ENCODE measurements at places on chromosomes 3 and 15.

DNA sequence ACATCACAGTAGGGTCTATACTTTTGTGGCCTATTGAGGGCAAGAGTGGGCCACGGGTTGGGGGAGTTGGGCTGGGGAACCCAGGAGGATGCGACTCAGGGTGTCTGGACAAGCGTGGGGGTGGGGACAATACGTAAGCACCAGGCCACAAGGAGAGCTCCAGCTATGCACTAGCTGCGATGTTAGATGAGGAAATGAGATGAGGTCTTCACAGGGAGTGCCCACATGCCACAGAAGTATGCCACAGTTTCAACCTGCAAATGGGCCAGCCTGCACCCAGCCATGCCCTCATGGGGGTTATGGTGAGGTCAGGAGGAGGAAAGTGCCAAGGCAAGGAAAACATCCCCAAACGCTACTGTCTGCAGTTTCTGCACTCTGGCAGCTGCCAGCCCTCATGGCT lies 30.5 kb downstream of the CACNA2D2 start:
- DNase-seq = no peak
- H3K36me3 ChIP-seq = no peaks in the 10 kb centered on the region
- H3K4me1 ChIP-seq = no peaks in the 10 kb centered on the region
- no peak overlapping the region for H3K27ac ChIP-seq

- H3K4me3 ChIP-seq = no peak overlapping the region
- DNase-seq = no peak
- H3K27ac ChIP-seq = peak overlapping the region; percentile 8
- peaks cover 77% of the 10 kb centered on the region for H3K36me3 ChIP-seq
- H3K27me3 ChIP-seq = no peaks in the 10 kb centered on the region
- peaks cover 65% of the 10 kb centered on the region for H3K4me1 ChIP-seq
These were observed 12.0 kb downstream of the STARD5 start for GRCh38 chr15:81311752-81312464.

- no peaks in the 10 kb centered on the region for H3K4me1 ChIP-seq
- no peak overlapping the region for H3K4me3 ChIP-seq
- no peak for DNase-seq
- peaks cover 3% of the 10 kb centered on the region for H3K27me3 ChIP-seq
- no peaks in the 10 kb centered on the region for H3K36me3 ChIP-seq
These were observed 52.6 kb downstream of the MCF2L2 start for GRCh38 chr3:183375787-183376186.

DNA sequence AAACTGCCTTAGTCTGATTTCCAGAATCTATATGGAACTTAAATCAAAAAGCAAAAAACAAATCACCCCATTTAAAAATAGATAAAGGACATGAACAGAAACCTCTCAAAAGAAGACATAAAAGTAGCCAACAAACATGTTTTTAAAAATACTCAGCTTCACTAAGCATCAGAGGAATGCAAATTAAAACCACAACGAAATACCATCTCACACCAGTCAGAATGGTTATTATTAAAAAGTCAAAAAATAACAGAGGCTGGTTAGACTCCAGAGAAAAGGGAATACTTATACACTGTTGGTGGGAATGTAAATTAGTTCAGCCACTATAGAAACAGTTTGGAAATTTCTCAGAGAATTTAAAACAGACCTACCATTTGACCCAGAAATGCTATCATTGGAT lies 367.9 kb downstream of the ZIC4 start:
- DNase-seq = no peak
- no peak overlapping the region for H3K4me3 ChIP-seq
- H3K4me1 ChIP-seq = no peaks in the 10 kb centered on the region
- H3K27me3 ChIP-seq = no peaks in the 10 kb centered on the region
- H3K27ac ChIP-seq = no peak overlapping the region

DNA sequence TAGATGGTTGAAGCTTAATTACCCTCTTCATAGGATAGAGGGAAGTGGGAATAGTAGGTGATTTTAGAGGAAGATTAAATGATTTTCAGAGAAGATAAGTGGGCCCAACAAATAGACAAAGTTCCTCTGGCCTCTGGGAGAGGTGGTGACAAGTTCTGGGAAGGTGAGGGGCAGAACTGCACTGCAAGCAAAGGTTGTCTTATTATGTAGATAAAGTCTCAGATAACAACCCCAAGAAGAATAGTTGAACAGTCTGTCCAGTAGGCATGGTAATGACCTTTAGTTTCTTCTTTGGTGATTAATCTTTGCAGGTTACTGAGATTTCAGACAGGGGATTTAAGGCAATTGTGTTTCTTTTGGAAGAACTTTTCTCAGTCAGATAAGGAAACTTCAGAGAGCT lies 439.1 kb downstream of the ROBO2 start:
- no peaks in the 10 kb centered on the region for H3K36me3 ChIP-seq
- no peak overlapping the region for H3K27ac ChIP-seq
- no peak overlapping the region for H3K4me3 ChIP-seq
- no peaks in the 10 kb centered on the region for H3K4me1 ChIP-seq
- H3K27me3 ChIP-seq = no peaks in the 10 kb centered on the region

GRCh38 chr3:185943760-185944106 lies 5.9 kb upstream of the TRA2B start:
- DNase-seq = no peak
- peaks cover 20% of the 10 kb centered on the region for H3K4me1 ChIP-seq
- no peak overlapping the region for H3K4me3 ChIP-seq
- H3K27ac ChIP-seq = no peak overlapping the region
- peaks cover 4% of the 10 kb centered on the region for H3K36me3 ChIP-seq
- peaks cover 20% of the 10 kb centered on the region for H3K27me3 ChIP-seq

- H3K36me3 ChIP-seq = no peaks in the 10 kb centered on the region
- no peak overlapping the region for H3K4me3 ChIP-seq
- no peaks in the 10 kb centered on the region for H3K4me1 ChIP-seq
- no peak for DNase-seq
These were observed 181.8 kb downstream of the PDCD6IP start for GRCh38 chr3:33980252-33980651.

DNA sequence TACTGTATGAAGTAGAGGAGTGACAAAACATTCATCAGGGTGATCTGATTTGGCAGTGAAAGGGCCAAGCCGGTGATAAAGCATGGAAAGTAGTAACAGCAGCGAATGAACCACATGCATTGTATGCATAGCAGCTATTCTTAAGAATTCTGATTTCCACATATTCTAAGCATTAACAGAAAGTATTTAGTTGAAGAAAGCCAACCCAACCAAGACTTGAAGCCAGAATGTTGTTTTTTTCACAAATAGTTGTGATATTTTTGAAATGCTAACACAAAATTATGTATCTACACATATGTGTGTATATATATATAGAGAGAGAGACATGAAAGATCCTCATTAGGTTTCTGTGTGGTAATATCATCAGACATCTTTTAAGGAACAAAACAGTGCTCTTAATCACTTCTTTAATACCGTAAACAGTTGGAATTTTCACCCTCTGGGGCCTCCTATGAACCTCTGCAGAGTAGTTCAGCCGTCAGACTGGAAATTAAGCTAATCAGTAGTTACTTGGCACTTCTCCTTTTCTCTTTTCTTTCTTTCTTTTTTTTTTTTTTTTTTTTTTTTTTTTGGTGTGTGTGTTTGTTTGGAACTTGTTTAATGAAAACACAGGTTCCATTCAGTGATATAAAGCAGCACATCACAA lies 139.6 kb downstream of the CMSS1 start:
- no peak for DNase-seq
- H3K4me3 ChIP-seq = no peak overlapping the region
- H3K36me3 ChIP-seq = no peaks in the 10 kb centered on the region

DNA sequence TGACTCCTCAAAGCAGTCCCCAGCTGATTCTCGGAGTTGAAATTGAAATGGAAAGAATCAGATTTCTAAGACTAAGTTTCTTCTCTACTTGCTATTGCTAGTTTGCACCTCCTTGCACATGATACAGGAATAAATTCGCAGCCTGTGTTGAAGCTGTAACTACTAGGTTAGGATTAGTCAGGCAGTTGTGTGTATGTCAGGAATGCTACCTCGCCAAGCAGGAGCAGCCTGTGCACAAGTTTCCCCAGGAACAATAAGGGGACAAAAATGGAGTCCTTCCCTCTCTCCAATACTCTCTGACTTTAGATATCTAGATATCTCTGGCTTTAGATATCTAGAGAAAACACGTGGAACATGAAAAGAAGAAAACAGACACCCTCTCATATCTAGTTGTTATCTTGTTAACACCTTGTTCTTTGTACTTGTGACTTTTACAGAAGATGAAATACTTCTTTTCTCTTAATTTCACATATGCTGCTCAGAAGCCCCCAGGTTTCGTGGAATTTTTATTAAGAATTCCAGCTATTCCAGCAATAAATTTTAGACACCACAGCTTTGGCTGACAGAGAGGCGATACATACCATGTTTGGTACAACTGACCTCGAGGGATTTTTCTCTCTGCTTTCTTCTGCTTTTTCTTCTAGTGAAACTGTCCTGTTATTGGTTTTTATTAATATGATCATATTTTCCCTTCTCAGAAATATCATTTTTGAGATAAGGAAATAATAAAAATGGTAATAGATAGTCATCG lies 56.1 kb upstream of the CMSS1 start:
- H3K27ac ChIP-seq = no peak overlapping the region
- no peaks in the 10 kb centered on the region for H3K4me1 ChIP-seq
- H3K27me3 ChIP-seq = peaks cover 10% of the 10 kb centered on the region
- no peak overlapping the region for H3K4me3 ChIP-seq
- DNase-seq = no peak

GRCh38 chr3:45477041-45477725 lies 88.8 kb downstream of the LARS2 start:
- peaks cover 9% of the 10 kb centered on the region for H3K4me1 ChIP-seq
- H3K27ac ChIP-seq = no peak overlapping the region
- no peak for DNase-seq
- H3K27me3 ChIP-seq = no peaks in the 10 kb centered on the region
- no peak overlapping the region for H3K4me3 ChIP-seq

DNA sequence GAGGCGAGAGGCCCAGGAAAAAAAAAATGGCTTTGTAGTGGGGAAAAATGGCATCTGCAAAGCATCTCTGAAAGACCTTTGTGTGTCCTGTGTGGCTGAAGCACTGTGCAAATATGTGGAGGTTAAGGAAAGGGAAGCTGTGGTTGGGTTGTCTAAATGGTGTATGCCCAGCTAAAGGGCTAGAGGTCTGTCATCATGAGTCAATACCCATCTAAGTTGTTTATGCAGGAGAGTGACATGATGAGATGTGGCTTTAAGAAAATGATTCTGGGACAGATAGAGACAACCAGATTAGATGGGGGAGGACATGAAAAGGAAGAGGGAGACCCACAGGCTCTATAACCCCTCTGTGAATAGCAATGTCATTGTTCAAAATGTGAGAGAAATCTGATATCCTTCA lies 280.7 kb downstream of the MFSD1 start:
- H3K27ac ChIP-seq = no peak overlapping the region
- H3K36me3 ChIP-seq = no peaks in the 10 kb centered on the region
- no peaks in the 10 kb centered on the region for H3K4me1 ChIP-seq
- no peaks in the 10 kb centered on the region for H3K27me3 ChIP-seq
- DNase-seq = no peak
- H3K4me3 ChIP-seq = no peak overlapping the region

- DNase-seq = no peak
- H3K27me3 ChIP-seq = peaks cover 3% of the 10 kb centered on the region
- peak overlapping the region; percentile 84 for H3K4me3 ChIP-seq
These were observed 1.9 kb downstream of the RAF1 start for GRCh38 chr3:12661926-12662592.

GRCh38 chr15:39025321-39025720 lies 460.7 kb upstream of the RASGRP1 start:
- H3K27ac ChIP-seq = no peak overlapping the region
- H3K4me1 ChIP-seq = no peaks in the 10 kb centered on the region
- peaks cover 9% of the 10 kb centered on the region for H3K27me3 ChIP-seq
- no peak for DNase-seq

DNA sequence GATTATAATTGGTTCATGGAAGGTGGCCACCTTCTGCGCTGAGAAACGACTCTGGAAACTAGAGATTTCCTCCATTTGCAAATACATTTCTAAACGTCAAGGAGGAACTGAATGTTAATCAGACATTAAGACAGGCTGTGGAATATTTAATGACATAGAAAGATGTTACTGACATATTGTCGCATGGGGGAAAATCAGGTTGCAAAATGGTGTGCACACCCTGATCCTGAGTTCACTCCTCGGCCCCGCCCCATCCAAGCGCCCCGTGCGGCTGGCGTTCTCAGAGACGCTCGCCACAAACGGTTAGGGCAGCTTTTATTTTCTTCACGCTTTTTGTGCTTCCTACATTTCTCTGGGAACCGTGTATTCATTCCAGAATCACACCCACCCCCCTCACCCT lies 10.7 kb downstream of the H1-8 start:
- H3K4me3 ChIP-seq = no peak overlapping the region
- peaks cover 6% of the 10 kb centered on the region for H3K4me1 ChIP-seq
- DNase-seq = no peak

DNA sequence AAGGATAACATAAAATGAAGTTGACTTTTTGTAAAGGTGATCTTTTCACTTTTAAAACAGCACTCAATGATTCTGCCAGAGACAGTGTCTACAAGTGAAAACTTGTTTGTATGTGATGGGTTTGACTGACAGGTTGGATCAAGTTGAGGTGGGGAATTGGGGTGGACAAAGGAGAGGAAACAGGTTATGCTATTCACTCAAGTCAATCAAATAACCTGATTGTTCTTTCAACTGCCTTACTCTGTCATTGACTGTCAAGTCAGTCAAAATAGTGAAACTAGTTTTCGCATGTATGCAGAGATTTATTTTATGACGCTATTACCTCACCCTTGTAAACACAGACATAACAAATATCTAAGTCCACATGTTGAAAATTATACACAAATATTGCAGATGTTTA lies 187.7 kb downstream of the ROBO2 start:
- no peak overlapping the region for H3K27ac ChIP-seq
- no peak for DNase-seq
- H3K27me3 ChIP-seq = no peaks in the 10 kb centered on the region
- no peak overlapping the region for H3K4me3 ChIP-seq

- H3K4me3 ChIP-seq = peak overlapping the region; percentile 90
- peak; percentile 55 for DNase-seq
- H3K27ac ChIP-seq = peak overlapping the region; percentile 94
- H3K36me3 ChIP-seq = peaks cover 34% of the 10 kb centered on the region
- H3K27me3 ChIP-seq = peaks cover 4% of the 10 kb centered on the region
These were observed 1.8 kb downstream of the ANP32A start for GRCh38 chr15:68818769-68819494.

- no peaks in the 10 kb centered on the region for H3K36me3 ChIP-seq
- no peaks in the 10 kb centered on the region for H3K4me1 ChIP-seq
- no peak overlapping the region for H3K27ac ChIP-seq
- DNase-seq = no peak
- H3K27me3 ChIP-seq = no peaks in the 10 kb centered on the region
These were observed 49.9 kb upstream of the IL12A start for GRCh38 chr3:159938714-159939113.

GRCh38 chr3:28476764-28477163 lies 128.1 kb upstream of the AZI2 start:
- no peaks in the 10 kb centered on the region for H3K4me1 ChIP-seq
- no peak overlapping the region for H3K27ac ChIP-seq
- H3K4me3 ChIP-seq = no peak overlapping the region

- H3K27me3 ChIP-seq = peaks cover 85% of the 10 kb centered on the region
- H3K4me1 ChIP-seq = peaks cover 8% of the 10 kb centered on the region
- peak within 1 kb of the TSS; percentile 47 for H3K4me3 ChIP-seq
- H3K27ac ChIP-seq = no peak within 1 kb of the TSS
These were observed at the start of gene THPO for GRCh38 chr3:184377882-184378445. THPO (minus strand) TSS chr3:184378207; CDS start chr3:184376259, 1,948 bp downstream.
